ENCODE measurements at places on chromosomes 3 and 15.

GRCh38 chr3:179100652-179101051 is 29.0 kb upstream of the ZMAT3 start:
- DNase-seq: no peak

DNA sequence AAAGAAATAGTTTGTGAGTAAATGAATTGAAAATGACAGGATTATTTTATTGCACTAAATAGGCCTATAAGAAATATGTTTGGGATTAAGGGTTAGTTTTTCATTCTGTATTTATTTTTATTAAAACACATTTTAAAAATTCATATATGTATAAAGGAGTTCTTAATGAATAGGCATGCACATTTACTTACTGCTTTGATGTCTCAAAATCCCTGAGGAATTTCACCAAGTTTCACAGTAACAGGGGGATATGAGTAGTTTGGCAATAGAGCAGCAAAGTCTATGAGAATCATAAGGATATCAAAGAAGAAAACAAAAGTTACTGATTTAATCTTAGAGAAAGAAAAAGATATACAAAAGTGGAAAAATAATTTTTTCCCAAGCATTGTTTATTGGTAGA is 411.7 kb downstream of the NAALADL2 start:
- DNase-seq: no peak

- DNase-seq: no peak
Measured at GRCh38 chr3:69582044-69582443, 157.2 kb upstream of the MITF start.

- DNase-seq: no peak
Measured at GRCh38 chr15:74203914-74204431, 1.4 kb upstream of the STRA6 start.

GRCh38 chr3:142027735-142028134 is 121.6 kb downstream of the TFDP2 start:
- no peak for DNase-seq

- no peak for DNase-seq
Measured at GRCh38 chr15:96340598-96341512, 10.4 kb downstream of the NR2F2 start.

Data from kidney epithelial cell (primary cell).